Stimulated activated CD8-positive, alpha-beta memory T cell treated with anti-CD3 and anti-CD28 coated beads, Interleukin-2, amount 100 ng/mL, for 48 hours (primary cell): ENCODE measurements at places on chromosomes 5 and 9.

- no peak for DNase-seq
Observed at GRCh38 chr9:95505717-95506427, 10.9 kb downstream of the PTCH1 start.

GRCh38 chr5:151509836-151510235 lies 62.4 kb downstream of the SLC36A1 start:
- no peak for DNase-seq

DNA sequence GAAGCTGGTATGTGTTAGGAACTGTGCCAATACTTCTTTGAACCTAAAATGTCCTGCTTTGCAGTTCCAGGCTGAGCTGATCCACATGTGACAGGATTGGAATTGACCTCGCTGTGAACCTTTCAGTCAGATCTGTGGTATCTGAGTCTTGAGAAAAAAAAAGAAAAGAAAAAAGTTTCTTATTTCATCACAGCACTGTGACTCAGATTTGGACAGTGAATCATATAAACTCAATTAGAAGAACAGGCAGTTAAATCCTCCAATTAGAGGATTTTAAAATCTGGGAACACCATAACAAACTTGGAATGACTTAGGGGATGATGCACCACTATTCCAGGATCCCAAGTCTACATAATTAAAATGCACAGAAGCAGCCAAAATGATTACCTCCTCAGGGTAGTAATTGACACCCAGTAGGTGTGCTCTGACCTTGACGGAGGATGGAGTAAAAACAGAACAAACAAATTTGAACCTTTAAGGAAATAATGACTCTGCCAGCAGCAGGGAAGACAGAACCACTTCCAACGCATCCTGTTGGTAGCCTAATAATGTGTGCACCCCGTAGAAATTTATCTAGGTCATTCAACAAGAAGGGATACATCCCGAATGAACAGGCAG lies 57.8 kb upstream of the RAI14 start:
- DNase-seq = no peak

GRCh38 chr9:123353041-123353440 lies 3.0 kb upstream of the CRB2 start:
- no peak for DNase-seq

- no peak for DNase-seq
Observed at GRCh38 chr9:91240596-91241165, 121.0 kb downstream of the AUH start.

GRCh38 chr9:26077860-26078259 lies 399.6 kb upstream of the TUSC1 start:
- no peak for DNase-seq
